ENCODE measurements at places on chromosomes 2 and 18.

DNA sequence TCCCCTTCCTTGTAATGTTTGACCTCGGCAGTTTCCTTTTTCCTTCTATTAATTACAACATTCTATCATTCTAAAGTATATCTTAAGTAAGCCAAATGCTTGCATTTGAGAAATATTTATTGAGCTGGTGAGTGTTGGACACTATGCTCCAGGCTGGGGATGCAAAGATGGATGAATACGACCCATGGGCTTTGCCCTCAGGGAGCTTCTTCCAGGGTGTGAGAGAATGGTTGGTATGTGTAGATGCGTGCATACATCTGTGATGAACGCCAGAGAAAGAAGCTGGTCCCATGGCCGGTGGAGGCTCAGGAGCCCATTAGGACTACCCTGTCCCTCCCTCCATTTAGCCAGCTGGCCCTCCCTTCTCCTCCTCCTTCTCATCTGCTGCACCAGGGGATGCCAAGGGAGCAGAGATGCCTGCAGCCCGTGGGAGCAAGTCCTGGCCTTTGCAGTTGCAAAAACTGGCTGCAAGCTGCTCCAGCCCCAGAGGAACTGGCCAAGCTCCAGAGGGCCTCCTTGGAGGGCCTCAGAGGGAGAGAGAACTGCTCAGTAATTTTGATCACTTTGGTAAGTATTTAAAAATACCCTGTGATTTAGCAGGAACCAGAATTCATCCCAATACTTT, 65.7 kb upstream of the FOSL2 start:
- ATAC-seq: no peak

GRCh38 chr2:122389694-122390093, 634.2 kb downstream of the TSN start:
- ATAC-seq: no peak

- peak; percentile 82 for ATAC-seq
These were observed 44.6 kb upstream of the GCG start for GRCh38 chr2:162196638-162197037.

- ATAC-seq: no peak
These were observed 83.0 kb downstream of the RTN4 start for GRCh38 chr2:54967269-54967668.

DNA sequence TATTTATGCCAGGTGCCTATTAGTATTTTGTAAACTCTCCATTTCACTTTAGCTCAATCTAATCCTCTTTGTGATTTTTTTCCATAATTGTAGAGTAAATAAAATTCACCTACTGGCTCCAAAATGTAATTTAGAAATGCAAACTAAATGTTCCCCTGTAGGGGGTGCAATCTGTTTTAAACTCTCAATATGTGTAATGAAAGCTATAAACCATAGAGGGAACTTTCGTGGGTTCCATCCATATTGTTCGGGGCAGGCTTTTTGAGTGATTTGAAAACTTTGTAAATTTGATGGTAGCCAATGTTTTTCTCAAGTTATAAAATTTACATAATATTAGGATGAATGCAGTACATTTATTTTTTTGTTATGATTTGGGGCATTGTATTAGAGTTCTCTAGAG, 49.4 kb downstream of the TSPYL6 start:
- ATAC-seq: no peak

Measured in motor neuron (in vitro differentiated cells).